ENCODE measurements at places on chromosomes 5 and 9. TPM values are rescaled to one million over a fixed set of nuclear protein-coding genes. Genes with fewer than 3 reads are reported as not detected.

GRCh38 chr9:14308853-14309145 lies 5.1 kb downstream of the NFIB start:
- no peaks in the 10 kb centered on the region for H3K36me3 ChIP-seq
- peaks cover 22% of the 10 kb centered on the region for H3K4me1 ChIP-seq
- peak overlapping the region; percentile 99 for H3K27ac ChIP-seq
- no peak for DNase-seq

DNA sequence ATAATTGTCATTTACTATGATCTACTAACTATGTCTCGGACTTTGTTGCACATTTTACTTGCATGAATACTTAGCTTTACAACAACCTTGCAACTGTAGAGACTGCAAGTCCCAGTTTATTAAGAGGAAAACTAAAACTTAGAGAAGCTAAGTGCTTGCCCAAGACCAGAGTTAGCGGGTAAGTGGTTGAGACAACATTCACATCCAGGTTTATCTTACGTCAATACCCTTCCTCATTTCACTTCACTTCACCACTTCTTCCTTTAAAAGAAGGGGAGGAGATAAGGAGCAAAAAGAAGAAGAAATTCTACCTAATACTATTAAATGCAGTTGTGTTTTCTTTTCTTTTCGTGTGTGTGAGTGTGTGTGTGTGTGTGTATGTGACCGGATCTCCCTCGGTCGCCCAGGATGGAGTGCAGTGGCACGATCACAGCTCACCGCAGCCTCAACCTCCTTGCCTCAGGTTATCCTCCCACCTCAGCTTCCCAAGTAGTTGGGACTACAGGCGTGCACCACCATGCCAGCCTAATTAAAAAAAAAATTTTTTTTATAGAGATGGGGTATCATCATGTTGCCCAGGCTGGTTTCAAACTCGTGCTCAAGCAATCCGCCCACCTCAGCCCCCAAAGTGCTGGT lies 37.4 kb downstream of the MEGF9 start:
- H3K27ac ChIP-seq: no peak overlapping the region
- H3K36me3 ChIP-seq: no peaks in the 10 kb centered on the region

- H3K27me3 ChIP-seq: no peaks in the 10 kb centered on the region
- no peaks in the 10 kb centered on the region for H3K4me1 ChIP-seq
- H3K27ac ChIP-seq: no peak overlapping the region
- no peak for DNase-seq
- H3K4me3 ChIP-seq: no peak overlapping the region
Observed at GRCh38 chr5:155434681-155435080, 421.1 kb downstream of the KIF4B start.

STKLD1 gene
- 0.58 TPM for total RNA-seq

DNA sequence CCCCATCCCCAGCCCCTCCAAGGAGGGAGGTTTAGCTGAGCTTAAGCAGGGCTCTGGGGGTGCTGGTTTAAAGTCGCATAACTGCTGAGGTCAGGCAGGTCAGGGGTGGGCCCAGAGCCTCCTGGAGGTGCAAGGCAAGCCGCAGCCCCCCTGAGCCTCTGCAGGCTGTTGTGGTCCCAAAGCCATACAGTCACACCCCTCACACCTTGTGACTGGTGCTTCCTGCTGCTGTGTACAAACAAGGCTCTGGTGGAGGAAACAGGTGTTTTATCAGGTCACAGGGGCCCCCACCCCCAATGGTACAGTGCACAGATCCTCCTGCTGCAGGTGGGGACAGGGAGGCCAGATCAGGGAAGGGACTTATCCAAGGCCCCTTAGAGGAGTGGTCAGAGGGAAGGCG lies 8.0 kb downstream of the TCF7 start:
- H3K4me3 ChIP-seq: no peak overlapping the region
- no peak overlapping the region for H3K27ac ChIP-seq
- no peaks in the 10 kb centered on the region for H3K36me3 ChIP-seq

SIT1 gene
- total RNA-seq: 0.40 TPM

MYOZ3 gene
- 0.38 TPM for total RNA-seq

GRCh38 chr5:100517301-100517974 lies 17.7 kb upstream of the FAM174A start:
- no peak overlapping the region for H3K4me3 ChIP-seq
- no peaks in the 10 kb centered on the region for H3K27me3 ChIP-seq
- H3K27ac ChIP-seq: no peak overlapping the region
- peak; percentile 15 for DNase-seq
- H3K36me3 ChIP-seq: no peaks in the 10 kb centered on the region
- no peaks in the 10 kb centered on the region for H3K4me1 ChIP-seq

PCDHGB3 gene
- total RNA-seq: 1.7 TPM

RMRP gene
- 12,460 TPM for total RNA-seq

BTNL8 gene
- not detected for total RNA-seq
